ENCODE measurements at places on chromosomes 2 and 18.

DNA sequence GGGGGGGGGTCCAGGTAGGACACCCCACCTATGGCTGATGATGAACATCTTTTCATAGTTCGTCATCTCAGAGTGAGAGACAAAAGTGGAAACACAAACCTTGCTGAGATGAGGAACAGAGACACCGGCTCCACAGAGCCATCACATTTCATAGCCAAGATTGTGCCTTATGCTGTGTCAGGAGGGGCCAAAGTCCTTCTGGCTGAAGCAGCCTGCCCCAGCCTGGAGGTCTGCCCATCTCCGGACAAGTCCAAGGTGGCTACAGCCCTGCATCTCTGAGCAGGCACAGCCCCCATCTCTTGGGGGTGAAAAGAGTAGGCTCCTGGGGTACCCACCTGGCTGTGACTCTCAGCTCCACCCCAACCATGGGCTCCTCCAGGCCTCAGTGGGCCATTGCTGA, 70.3 kb downstream of the ZBTB7C start:
- no peak for DNase-seq

DNA sequence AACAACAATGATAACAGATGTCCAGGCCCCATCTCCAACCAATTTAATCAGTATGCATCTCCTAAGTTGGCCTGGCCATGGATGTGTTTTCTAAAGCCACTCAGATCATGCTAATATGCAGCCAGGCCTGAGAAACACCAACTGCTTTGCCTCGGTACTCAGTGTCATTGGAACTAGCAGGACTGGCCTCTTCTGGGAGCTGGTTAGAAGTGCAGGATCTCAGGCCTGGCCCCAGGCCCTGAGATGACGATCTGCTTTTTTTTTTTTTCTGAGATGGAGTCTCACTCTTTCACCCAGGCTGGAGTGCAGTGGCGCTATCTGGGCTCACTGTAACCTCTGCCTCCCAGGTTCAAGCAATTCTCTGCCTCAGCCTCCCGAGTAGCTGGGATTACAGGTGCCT, 69.1 kb downstream of the IRS1 start:
- no peak for DNase-seq

DNA sequence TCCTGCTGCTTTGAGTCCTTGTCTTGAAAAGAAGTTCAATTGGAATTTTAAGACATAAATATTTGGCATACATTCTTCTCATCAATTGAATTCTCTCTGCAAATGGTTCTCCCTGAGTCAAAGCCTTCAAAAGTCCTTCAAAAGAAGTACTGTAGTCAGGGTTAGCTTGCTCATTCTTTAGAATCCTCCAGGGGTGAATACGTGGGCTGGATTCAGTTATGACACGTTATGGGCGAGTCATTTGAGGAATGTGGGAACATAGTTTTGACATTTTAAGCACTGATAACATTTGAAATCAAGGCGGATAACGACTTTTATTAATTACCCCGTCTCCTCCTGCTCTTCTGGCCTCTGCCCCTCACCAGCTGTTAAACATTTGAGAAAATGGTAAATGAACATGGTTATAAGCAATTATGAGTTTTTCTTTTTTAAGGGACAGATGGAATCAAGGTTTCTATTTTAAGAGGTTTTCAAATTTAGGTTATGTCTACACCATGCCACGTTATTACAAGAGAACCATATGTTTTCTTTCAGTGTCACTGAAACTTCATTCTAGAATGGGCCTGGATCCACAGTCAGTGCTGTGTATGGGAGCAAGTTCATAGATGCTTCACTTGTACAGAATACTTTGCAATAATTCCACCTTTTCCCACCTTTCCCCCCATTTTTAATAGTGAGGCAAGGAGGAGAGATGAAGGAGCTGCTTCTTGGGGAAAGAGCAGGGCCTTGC, 273.1 kb downstream of the TSN start:
- no peak for DNase-seq

- DNase-seq: no peak
Measured at GRCh38 chr2:12767541-12767940, 50.8 kb downstream of the TRIB2 start.

- DNase-seq: no peak
Measured at GRCh38 chr2:231928481-231928880, 2.3 kb upstream of the NPPC start.

GRCh38 chr18:3525870-3526420, 76.0 kb downstream of the TGIF1 start:
- peak; percentile 63 for DNase-seq

GRCh38 chr18:34493099-34493544, 217.0 kb upstream of the DTNA start:
- DNase-seq: peak; percentile 0

Measured in CD4-positive, alpha-beta T cell treated with Interleukin-10 for 1 hour (primary cell).